Coronary artery (tissue), 2 donors: ENCODE measurements at places on chromosomes 4 and X.

DNA sequence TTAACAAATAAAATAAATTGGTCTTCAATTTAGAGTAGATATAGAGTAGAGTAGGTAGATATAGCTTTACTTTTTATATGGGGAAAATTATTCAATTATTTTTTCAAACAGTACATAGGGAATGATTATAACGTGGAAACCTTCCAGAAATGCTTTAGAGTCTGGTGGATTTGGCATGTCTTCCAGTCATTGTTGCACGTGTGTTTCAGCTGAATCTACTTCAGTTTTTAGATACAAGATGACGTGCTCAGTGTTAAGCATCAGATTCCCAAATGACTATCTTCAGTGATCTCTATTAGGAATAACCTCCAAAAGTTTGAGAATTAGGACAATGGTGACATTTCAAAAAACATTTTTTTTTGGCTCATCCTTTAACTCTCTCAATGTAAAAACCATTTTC is 616.9 kb downstream of the ANKRD50 start:
- no peak for DNase-seq

GRCh38 chr4:1732911-1733310 is 11.6 kb downstream of the TACC3 start:
- no peak for DNase-seq

- no peak for DNase-seq
Observed at GRCh38 chrX:6645216-6645615, 110.3 kb upstream of the VCX3A start.

DNA sequence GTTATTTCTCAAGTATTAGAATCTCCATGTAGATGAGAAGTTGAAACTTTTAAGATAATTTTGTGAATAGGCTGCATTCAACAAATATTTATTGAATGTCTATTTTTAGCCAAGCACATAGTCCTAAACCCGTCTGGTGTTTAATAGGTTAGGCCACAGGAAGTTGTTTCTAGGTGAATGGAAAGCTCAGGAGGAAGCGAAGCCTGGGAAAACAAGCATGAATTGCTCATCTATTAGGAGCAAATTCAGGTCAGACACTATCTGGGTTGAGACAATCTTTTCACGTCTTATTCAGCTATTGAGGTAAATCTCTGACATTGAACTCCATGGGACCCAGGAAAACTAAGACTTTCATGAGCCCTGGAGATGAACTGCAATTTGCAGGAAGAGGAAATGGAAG is 43.1 kb upstream of the FREM3 start:
- DNase-seq: no peak

DNA sequence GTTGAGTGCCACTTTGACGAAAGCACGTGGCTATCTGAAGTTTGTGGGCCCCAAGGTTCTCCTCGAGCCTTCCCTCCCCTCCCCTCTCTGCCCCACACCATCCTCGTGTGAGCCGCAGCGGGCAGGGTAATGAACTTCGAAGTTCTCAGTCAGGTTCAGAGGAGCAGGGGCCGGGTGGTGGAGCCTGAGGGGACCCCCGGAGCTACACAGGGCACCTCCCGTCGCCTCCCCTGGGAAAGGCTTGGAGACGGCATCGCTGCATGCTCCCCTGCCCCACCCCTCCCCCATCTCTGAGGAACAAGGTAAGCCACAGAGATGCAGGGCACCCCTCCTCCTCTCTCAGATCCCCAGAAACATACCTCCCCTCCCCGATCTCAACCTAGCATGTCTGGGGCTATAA is 2.8 kb upstream of the NKX1-1 start:
- no peak for DNase-seq

DNA sequence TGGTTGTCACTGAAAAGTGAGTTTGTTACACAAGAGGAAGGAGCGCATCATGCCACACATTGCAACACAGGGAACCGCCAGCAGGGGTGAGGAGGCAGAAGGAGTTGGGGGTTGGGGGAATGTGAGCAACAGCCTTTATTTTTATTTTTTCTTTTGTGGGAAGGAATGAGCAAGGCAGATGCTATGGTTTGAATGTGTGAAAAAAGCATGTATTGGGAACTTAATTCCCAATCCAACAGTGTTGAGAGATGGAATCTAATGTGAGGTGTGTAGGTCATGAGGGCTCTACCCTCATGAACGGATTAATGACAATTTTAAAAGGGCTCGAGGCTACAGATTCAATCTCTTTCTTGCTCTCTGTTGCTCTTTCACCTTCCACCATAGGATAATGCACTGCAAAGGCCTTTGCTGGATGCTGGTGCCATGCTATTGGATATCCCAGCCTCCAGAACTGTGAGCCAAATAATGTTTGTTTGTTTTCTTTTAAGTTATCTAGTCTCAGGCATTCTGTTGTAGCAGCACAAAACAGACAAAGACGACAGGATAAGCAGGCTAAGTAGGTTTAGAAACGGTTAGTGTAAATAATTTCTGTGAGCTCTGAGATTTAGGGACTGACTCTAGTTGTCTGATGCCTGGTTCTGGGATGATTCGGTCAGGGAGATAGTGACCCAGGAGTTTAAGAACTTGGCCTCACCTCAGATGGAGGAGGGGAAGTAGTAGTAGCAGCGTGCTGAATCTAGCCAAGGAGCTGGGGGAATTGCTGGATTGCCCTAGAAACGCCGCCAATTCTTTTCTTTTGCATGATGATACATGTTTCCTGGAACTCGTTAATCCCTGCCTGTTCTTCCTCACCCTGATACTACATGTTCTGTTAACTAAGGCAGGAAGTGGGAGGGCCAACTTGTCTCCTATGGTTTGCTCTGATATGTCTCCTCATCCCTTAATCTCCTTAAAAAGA is 156.6 kb upstream of the CTSO start:
- no peak for DNase-seq

GRCh38 chr4:304969-305680 is at the start of gene ZNF732:
Gene ZNF732 (minus strand): TSS chr4:305474. CDS start chr4:305310, 164 bp downstream.
- no peak for DNase-seq

DNA sequence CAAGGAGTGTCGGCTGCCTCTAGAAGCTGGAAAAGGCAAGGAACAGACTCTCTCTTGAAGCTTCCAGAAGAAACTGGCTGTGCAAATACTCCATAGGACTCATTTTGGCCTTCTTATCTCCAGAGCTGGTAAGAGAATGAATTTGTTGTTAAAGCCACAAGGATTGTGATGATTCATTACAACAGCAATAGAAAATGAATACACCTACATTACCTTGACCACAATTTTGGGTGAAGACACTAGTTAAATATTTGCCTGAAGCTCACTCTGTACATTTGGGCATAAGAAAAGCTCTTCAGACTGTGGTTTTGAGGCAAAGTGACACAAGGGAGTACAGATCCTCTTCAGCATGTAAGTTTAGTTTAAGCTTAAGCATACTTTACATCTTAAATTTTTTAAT is 134.5 kb upstream of the TLL1 start:
- DNase-seq: no peak

DNA sequence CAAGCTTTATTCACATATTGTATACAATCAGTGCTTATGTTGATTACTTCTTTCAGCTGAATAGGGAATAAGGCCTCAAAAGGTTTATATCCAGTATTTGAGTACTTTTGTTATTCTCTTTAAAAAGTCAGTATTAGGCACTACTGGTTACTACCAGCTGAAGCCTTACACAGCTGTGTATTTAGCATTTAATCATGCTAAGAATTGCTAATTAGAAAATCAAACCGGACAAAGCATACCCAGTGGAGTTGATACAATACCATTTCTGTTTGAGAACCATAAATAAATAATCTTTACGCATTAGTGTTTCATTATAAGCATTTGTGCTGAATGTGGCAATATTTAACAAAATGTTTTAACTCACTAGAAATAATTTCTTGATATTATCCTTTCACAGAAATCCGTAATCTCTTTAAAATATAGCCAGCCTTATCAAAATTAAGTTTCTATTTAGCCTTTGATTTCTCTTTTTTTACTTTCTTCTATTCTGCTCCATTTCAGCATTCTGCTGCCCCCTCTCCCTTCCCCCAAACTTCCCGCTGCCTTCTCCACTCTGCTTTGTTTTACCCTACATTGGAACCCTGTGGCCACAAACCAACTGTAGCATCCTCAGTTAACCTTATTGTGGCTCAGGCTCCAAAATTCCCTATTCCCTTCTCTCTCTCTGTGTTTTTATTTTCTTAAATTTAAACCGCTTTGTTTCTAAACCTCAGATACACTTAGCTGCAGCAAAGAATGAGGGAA is 37.8 kb downstream of the UGT8 start:
- DNase-seq: no peak

DNA sequence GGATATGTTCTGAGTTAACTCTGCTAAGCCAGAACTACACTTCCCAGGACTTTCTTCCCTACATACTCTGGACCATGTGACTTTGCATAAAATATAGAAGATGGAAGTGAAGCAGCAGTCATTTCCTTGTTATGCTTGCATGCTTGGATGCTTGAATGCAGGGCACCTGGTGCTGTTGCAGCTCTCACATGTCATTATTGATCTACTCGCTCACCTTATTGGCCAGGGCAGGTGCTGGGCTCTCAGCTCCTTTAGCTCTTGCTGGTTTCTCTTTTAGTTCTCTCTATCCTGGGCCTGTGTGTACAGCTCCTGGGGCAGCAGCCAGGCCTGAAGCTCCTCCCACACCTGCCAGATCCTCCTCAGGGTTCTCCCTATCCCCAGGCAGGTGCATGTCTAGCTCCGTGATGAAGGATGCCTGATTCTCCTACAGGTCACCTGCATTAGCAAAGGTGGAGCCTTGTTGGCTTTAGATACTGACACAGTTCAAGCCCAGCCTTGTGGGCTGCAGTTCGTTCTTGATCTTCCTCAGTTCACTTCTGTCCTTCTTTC is 53.3 kb downstream of the MED28 start:
- peak; percentile 31 for DNase-seq

GRCh38 chrX:13747836-13748235 is 13.3 kb downstream of the OFD1 start:
- no peak for DNase-seq

DNA sequence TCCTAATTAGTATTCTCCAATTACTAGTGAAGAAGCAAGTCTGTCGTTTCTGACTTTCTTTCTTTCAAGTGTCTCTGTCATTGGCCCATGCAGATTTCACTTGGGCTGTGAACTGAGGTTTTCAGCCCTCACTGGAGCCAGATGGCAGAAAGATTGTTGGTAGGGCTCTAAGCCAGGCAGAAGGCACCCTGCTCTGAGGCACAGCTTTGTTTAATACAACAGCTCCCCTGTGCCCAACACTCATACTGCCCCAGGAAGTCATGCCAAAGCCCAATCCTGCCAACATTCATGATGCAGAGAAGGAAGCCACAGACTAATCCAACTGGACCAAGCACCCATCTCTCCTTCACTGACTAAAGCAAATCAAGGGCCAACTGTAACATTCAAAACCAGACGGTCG is 117.1 kb upstream of the FRG1 start:
- no peak for DNase-seq

DNA sequence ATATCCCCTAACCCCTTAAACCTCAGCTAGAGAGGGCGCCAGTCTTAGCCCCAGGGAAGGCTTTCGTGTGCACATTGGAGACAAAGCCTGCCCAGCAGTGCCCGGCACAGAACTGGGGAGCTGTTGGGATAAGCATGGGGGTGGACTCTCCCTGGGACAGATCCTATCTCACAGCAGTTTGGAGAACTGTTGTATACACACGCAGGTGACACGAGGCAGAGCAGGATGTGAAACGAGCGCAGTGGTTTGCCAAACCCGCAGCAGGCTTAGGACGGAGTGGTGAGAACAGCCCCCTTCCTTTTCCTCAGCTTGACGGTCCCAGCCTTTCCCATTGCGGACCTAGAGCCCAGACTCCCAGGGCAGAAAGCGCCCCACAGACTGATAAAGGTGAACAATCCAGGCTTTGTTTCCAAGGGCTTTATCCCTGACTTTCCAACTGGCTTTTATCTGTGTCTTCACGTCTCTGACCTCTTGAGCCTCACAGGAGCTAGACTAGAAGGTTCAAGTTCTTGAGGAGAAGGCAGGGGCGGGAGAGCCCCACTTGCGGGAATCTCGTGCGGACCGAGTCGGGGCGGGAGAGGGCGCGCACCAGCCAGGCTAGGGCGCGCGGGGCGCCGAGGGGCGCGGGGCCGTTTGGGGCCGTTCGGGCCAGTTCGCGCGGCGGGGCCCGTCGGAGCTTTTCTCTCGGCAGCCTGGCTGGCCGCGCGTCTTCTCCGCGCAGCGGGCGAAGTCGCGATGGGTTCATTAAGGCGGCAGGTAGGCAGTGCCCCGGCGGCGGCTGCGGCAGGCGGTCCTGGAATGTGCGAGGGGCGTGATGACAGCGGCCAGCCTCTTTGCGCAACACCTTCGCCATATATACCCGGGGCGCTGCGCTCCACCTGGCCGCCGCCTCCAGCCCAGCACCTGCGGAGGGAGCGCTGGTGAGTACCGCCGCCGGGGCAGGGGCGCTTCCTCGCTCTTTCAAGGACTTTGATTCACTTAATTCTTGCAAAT is at the start of gene SLC34A2:
Gene SLC34A2 (plus strand): TSS at position 881 of the 993 bp plus-strand sequence. CDS start 6,650 bp downstream, outside the sequence.
- DNase-seq: no peak

GRCh38 chrX:7132335-7133049 is 15.0 kb upstream of the STS start:
- no peak for DNase-seq

DNA sequence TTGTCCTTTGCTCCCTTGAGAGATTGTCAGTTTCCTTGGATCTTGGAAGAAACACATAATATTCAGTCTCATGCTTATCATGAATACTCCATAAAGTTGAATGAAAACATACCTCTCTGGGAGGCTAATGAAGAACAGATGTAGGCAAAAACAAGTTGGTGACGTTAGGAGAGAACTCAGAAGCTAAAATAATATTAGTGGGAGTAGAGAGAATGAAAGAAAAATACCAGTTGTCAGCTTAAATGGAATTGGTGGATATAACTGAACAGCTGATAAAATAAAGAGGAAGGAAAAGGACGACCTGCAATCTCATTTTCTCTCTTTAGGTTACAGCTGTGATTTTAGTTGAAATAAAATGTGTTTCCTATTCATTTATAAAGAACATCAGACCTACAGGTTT is 124.8 kb downstream of the SNCA start:
- no peak for DNase-seq

GRCh38 chr4:139978692-139979091 is 175.3 kb downstream of the MAML3 start:
- DNase-seq: no peak

- DNase-seq: no peak
Observed at GRCh38 chr4:70110917-70111316, 43.1 kb upstream of the PRR27 start.

DNA sequence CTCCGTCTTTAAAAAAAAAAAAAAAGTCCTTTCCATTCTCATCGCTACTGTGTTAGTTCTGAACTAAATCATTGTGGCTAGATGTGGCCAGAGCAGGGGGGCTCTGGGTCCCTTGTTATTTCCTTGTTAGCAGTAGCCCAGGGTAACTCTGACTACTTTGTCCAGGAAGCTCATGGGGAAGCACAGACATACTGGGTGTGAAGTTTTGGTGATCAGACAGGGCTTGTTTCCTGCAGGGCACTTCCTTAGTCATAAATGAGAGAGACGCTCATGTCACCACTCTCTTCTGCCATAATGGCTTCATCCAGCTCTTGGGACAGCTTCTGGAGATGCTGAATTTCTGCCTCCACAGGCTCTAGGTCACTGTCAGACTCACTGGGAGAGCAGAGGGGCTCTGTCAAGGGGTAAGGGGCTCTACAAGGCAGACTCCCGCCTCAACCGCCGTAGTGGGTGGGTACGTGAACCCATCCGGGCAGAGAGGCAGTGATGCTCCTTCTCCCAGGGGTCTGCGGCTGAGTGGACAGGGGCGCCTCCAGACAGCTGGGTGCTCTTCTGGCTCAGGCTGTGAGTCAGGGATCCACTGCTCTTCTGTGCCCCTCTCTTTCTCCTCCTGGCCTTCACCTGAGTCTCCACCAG is 12.9 kb downstream of the STIM2 start:
- DNase-seq: no peak
